Smooth muscle cell of the umbilical artery (primary cell): ENCODE measurements at places on chromosomes 3 and 15. TPM values are rescaled to one million over a fixed set of nuclear protein-coding genes. Genes with fewer than 3 reads are reported as not detected.

The CCR3 gene
- total RNA-seq, result not detected in 2 replicates

The SMCO1 gene
- not detected in 2 replicates for total RNA-seq

The GRAMD2A gene
- 0.28 and 0.30 TPM in 2 replicates for total RNA-seq

The GOLGB1 gene
- 65.3 and 93.2 TPM in 2 replicates for total RNA-seq

The C3orf22 gene
- total RNA-seq, result not detected in 2 replicates

The EAF2 gene
- total RNA-seq, result 3.4 and 5.0 TPM in 2 replicates
